BJ (cell line): ENCODE measurements at places on chromosomes 7 and 10.

- no peak for DNase-seq
Observed at GRCh38 chr10:132873395-132873794, 69.0 kb downstream of the CFAP46 start.

GRCh38 chr10:113960617-113961181 lies 83.0 kb upstream of the ADRB1 start:
- DNase-seq, result no peak

DNA sequence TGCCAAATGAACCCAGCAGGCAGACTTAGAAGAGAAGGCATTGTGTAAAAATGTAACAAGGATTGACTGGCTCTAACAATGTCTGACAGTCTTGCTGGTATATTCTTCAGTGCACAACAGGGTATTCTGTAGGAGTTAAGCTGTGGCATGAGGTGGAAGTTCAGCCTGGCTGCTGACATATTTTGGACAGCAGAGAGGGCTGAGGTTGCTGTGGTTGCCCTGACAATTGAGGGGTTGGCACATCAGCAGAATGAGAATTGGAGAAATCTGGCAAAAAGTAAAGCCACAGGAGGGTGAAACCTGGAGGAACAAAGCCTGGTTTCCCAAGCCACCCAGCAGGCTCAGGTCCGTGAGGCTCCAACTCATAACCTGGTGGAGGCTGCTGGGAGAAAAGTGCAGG lies 220.2 kb downstream of the JAZF1 start:
- DNase-seq, result no peak

- peak; percentile 21 for DNase-seq
Observed at GRCh38 chr10:52571018-52571417, 201.6 kb downstream of the MBL2 start.

DNA sequence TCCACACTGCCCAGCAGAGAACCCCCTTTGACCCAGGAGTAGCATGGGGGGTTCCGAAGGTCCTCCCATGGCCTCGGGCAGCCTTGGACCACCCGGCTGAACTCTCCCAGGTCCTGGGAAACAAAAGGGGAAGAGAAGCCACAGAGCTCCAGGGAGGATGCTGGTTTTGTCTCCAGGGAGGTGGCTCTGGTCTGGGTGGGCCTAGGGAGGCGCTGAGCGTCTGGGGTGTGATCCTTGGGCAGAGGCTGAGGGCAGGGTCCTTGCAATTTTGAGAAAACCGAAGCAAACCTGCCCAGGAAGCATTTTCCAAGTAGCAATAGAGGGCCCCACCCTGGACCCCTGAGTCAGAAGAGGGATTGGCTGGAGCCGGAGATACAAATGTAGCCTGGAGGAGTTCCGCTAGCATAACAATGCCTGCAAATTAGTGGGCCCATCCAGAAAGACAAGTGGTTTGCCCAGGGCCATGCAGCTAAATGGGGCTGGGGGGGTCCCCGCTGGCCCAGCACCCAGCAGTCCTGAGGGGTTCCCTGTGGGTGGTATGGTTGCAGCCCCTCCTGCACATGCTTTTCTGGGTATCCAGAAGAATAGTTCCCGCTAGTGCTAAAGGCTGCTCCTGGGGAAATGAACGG lies 2.0 kb downstream of the UTF1 start:
- DNase-seq, result no peak

GRCh38 chr10:30438021-30438850 lies 4.3 kb downstream of the MAP3K8 start:
- no peak for DNase-seq

- DNase-seq, result no peak
Observed at GRCh38 chr7:104793066-104793465, 220.9 kb upstream of the KMT2E start.

GRCh38 chr10:115951242-115951641 lies 321.8 kb downstream of the GFRA1 start:
- no peak for DNase-seq

GRCh38 chr10:89853781-89854191 lies 152.4 kb downstream of the KIF20B start:
- no peak for DNase-seq

DNA sequence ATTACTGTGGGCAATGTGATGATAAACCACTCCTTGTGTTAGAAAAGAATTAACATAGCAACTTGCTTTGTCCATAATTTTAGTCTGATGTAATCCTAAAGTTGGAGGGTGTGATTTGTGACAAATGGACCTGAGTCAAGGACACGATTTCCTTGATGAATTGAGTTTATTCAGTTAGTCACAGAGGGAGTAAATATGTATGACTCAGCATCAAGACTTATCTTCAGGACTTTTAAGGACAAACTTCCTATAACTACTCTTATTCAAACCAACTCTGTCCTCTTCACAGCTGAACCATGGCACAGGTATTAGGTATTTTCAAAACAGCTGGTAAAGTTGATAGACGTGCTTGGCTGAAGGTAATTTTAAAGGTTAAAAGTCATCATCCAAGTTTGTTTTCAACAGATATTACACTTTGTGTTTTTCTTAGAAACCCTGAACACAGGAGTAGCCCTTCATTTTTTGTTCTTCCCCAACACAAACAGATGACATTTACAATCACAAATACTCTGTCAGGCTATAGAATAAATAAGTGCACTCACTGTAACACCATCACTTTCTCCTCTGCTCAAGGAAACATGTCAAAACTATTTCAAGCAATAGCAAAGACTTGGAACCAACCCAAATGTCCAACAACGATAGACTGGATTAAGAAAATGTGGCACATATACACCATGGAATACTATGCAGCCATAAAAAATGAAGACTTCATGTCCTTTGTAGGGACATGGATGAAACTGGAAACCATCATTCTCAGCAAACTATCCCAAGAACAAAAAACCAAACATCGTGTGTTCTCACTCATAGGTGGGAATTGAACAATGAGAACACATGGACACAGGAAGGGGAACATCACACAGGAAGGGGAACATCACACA lies 54.5 kb downstream of the COA1 start:
- DNase-seq, result peak; percentile 86

GRCh38 chr10:72218726-72219125 lies 2.6 kb upstream of the ASCC1 start:
- no peak for DNase-seq

DNA sequence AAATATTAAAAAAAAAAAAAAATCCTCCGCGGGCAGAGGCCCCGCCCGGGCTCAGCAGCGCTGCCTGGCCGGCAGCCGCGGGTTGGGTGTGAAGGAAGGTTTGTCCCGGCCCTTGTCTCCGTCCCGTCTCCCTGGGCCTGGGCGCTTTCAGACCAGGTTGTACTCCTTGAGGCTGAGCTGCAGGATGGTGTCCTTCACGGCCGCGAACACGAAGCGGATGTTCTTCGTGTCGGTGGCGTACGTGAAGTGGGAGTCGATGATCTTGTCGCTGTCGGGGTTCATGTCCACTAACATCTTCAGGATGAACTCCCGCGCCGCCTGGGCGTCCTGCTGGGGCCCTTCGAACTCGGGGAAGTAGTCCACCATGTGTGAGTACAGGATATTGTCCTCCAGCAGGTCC lies 123.7 kb upstream of the KCTD7 start:
- no peak for DNase-seq

- no peak for DNase-seq
Observed at GRCh38 chr10:77417806-77418640, 219.6 kb downstream of the KCNMA1 start.

DNA sequence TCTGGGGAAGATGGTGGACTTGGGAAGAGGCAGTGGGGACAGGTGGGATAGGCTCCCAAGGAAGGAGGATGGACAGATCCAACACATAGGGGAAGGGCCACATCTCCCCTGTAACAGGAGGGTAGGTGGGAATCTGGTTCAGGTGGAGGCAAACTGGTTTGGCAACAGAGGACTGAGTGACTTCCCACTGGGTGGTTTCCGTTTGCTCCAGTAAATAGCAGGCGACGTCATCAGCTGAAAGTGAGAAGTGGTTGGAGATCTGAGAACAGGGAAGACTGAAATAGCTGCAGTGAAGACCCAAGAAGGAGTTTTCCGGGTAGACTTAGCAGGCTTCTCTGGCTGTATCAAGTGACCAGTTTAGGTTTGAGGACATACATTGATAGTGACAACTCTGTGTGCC lies 504.4 kb downstream of the GALNT17 start:
- DNase-seq, result no peak

- no peak for DNase-seq
Observed at GRCh38 chr10:132254841-132255240, 52.9 kb downstream of the STK32C start.

- no peak for DNase-seq
Observed at GRCh38 chr10:130254662-130255061, 118.5 kb downstream of the GLRX3 start.
